ENCODE measurements at places on chromosomes 1 and 21. TPM values are rescaled to one million over a fixed set of nuclear protein-coding genes. Genes with fewer than 3 reads are reported as not detected.

The NKAIN1 gene
- total RNA-seq, result 0.95 TPM

The S100A5 gene
- total RNA-seq, result 1.1 TPM

The OLFML2B gene
- total RNA-seq, result 0.49 TPM

The RAB3B gene
- 4.3 TPM for total RNA-seq

The DDR2 gene
- total RNA-seq, result 0.32 TPM

The IL23R gene
- not detected for total RNA-seq

The CHRNB2 gene
- 0.32 TPM for total RNA-seq

The FMO1 gene
- not detected for total RNA-seq

The TMEM82 gene
- not detected for total RNA-seq

The MUL1 gene
- 44.3 TPM for total RNA-seq

The HSPB7 gene
- total RNA-seq, result not detected

The TRNP1 gene
- 300 TPM for total RNA-seq

The HENMT1 gene
- 3.8 TPM for total RNA-seq

The GNAT2 gene
- total RNA-seq, result not detected

The TARBP1 gene
- 10.7 TPM for total RNA-seq

The CNR2 gene
- 0.01 TPM for total RNA-seq

The TDRD5 gene
- 0.03 TPM for total RNA-seq

The NBPF3 gene
- total RNA-seq, result 5.9 TPM

The FCRL4 gene
- not detected for total RNA-seq

The HIVEP3 gene
- 3.8 TPM for total RNA-seq

The NFIA gene
- total RNA-seq, result 8.9 TPM
